ENCODE measurements at places on chromosomes 5 and 9.

GRCh38 chr5:1593903-1594356 lies 70.2 kb upstream of the LPCAT1 start:
- DNase-seq = no peak

GRCh38 chr9:90559075-90560073 lies 83.2 kb downstream of the DIRAS2 start:
- no peak for DNase-seq

DNA sequence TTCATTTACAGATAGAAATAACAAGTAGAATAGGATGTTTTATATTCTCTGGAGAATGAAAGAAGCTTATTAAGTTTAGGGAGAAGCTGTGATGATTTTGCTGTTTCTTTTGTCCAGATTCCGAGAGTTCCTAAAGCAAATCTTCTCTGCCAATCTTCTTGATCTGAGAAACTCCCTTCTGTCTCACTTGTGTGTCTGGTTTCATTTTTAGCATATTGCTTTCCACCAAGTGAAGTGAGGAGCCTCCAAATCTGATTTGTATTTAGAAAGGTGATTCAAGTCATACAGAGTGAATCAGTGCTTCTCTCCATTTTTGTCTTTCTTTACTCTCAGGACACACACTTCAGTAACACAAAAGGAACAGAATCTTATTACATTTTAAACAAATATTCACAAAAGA lies 48.4 kb downstream of the STX17 start:
- DNase-seq = no peak

GRCh38 chr5:153658149-153658548 lies 167.7 kb downstream of the GRIA1 start:
- no peak for DNase-seq

DNA sequence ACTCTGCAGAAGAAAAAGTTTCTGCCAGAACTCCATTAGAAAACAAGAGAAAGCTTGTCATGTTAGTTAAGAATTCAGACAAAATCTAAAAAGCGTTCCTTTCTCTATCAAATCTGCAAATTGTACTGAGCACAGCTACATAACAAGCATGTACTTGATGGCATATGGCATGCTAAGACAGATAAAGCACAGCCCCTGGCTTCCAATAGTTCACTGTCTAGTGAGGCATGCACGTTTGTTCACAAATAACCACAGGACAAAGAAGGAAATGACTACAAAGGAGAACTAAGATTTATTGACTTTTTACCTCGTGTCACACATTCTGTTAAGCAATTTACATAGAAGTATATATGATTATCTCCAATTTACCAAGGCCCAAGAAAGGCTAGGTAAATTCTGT lies 518.2 kb upstream of the TLE4 start:
- no peak for DNase-seq

DNA sequence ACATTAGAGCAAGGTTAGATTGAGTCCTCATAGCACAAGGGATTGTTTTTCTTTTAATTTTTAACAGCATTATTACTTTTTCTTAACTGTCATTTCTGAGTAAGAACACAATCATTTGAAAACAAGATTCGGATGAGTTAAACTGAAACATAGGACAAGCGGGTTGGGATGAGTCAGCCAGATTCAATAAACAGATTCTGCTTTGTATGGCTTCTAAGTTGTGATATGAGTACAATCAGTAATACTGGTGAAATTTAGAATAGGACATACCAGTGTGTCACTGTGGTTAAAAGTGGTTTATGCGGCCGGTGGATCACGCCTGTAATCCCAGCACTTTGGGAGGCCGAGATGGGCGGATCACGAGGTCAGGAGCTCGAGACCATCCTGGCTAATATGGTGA lies 364.3 kb upstream of the CDH10 start:
- no peak for DNase-seq

Measured in right renal cortex interstitium (tissue), 3 donors.